AG09319 (cell line): ENCODE measurements at places on chromosomes 16 and 17.

- peak; percentile 31 for DNase-seq
These were observed at the start of gene RAB11FIP3 for GRCh38 chr16:425082-425718. Gene RAB11FIP3, plus strand, starts transcription at chr16:425649. Its CDS starts 358 bp downstream, at chr16:426007.

GRCh38 chr16:49836668-49837067 is 19.2 kb downstream of the ZNF423 start:
- no peak for DNase-seq

GRCh38 chr16:24075931-24076716 is 180.0 kb upstream of the CACNG3 start:
- DNase-seq: no peak

DNA sequence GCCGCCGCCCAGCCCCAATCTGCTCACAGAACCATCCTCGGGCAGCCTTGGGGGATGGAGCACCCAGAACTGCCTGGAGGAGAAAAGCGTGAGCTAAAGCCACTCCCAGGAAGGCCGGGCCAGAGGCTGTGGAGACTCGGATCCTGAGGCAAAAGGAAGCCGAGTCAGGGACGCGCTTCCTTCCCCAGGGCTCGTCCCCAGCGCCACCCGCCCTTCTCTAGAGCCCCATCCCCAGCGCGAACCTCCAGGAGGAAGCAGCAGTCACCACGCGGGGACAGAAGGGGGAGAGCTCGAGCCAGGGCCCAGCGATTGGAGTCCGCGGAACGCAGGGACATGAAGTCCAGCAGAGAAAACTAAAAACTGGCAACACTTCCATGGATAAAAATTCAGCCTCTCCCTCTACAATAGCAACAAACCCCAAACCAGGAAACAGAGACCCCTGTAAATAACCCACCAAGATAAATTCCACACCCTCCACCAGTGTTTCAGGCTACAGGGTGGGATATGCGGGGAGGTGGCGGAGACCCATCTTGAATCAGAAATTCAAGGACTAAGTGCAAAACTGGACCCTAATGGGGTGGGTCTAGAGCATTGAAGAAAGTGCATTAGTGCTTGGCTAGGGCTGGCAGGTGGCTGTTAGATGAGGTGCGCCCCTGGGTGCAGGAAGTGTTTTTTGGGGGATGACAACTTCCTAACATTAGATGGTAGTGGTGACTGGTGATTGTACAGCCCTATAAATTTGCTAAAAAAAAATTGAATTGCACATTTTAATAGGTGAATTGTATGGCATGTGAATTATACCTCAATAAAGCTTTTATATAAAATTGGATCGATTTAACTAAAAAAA is 116.1 kb upstream of the METRNL start:
- DNase-seq: peak; percentile 62

DNA sequence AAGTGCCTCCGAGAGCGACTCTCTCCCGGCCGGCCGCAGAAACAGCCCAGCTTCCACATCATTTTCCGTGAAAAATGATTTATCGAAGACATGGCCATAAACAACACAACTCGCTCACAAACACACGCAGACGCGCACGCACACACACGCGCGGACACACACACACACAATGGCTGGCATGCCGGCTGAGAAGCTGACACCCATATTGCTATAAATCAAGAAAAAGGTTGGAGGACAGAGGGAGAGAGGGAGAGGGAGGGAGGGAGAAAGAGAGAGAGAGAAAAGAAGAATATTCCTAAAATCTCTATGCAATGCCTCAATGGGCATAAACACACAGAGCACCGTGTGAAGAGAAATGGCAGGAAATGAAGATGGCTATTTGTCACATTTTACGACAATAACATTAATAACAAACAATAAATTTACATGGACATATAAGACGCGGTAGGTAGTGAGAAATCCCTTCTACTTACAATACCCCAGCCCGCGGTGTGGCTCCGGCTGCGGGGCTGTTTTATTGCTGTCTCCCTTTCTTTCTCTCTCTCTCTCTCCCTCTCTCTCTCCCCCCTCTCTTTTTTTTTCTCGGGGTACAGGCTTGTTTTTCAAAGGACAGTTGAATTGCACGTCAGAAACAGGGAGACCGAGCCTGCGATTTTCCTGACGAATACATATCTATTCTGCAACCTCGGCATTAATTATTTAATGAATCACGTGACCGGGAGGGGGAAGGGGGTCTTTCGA is 9.5 kb downstream of the HOXB4 start:
- DNase-seq: no peak

GRCh38 chr16:30474074-30474452 is 1.5 kb downstream of the ITGAL start:
- no peak for DNase-seq

DNA sequence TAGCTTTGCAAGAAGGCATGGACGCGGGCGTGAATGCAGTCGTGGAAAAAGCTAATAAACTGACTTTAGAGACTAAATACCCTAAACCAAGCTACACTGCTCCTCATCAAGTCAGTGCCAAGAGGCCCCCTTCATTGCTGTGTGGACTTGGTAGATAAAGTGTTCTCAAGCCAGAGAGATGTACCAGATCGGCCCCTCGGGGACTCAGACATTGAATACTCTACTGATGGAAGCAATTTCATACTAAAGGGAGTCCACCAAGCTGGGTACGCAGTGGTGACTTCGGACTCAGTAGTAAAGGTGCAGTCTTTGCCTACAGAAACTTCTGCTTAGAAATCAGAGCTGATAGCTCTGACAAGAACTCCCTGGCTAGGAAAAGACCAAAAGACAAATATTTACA is 8.8 kb downstream of the POLR3K start:
- no peak for DNase-seq

GRCh38 chr16:67805718-67806427 is 487 bp downstream of the RANBP10 start:
- DNase-seq: no peak

GRCh38 chr17:68600067-68600930 is 868 bp downstream of the FAM20A start:
- no peak for DNase-seq

- DNase-seq: no peak
These were observed 1.6 kb upstream of the HOXB7 start for GRCh38 chr17:48612456-48612853.

DNA sequence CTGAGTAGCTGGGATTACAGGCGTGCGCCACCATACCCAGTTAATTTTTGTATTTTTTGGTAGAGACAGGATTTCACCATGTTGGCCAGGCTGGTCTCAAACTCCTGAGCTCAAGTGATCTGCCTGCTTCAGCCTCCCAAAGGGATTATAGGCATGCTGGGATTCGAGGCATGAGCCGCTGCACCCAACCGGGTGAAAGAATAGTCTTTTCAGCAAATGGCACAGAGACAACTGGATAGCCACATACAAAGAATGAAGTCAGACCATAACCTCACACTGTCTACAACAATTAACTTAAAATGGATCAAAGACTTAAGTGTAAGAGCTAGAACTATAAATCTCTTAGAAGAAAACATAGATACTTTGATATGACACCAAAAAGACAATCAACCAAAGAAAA is 67.6 kb downstream of the TBC1D16 start:
- no peak for DNase-seq

DNA sequence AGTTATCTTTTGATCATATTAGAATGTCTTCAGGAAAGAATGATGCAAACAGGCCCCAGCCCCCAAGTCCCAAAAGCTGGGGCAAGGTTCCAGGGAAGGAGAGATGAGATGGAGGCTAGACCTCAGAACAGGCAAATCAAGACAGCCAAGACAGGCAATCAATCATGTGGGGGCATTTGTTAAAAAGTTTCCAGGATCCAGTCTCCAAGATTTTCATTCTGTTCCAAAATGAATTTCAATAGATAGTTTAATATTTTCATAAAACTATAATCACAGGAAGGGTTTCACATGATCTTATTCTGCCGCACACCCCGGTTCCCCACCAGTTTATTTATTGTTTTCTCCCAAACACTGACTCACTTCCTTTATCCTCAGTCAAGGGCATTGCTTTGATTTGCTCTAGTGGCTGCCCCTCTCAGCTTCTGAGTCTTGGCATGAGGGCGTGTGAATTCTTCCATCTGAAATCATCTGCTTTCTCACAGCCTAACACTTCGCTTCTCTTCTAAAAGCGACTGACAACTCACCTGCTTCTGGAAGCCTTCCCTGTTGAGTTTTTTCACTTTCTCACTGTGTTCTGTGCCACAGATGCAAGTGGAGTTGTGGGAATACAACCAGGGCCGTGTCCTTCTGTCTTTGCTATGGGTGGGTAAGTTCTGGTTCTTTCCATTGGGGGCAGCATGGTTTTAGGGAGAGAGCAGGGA is 12.2 kb upstream of the TERF2 start:
- no peak for DNase-seq

DNA sequence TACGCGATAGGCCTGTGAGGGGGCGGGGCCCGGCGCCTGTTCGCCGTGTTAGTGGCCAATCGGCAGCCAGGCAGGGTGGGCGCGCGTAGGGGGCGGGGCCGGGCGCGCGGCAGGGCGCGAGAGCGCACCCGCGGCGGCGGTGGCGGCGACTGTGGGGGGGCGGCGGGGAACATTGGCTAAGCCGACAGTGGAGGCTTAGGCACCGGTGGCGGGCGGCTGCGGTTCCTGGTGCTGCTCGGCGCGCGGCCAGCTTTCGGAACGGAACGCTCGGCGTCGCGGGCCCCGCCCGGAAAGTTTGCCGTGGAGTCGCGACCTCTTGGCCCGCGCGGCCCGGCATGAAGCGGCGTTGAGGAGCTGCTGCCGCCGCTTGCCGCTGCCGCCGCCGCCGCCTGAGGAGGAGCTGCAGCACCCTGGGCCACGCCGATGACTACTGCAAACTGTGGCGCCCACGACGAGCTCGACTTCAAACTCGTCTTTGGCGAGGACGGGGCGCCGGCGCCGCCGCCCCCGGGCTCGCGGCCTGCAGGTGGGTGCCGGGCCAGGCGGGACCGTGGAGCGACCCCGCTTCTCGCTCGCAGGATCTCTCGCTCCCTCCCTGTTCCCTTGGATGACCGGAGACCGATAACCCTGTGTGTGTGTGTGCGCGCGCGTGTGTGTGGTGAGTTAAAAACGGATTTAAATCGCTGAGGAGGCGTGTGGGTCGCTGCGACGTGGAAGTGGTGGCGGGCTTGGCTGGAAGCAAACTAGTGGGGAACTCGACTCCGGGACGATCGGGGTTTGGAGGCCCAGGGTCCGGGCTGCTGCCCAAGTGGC is at the start of gene NFATC3:
Gene NFATC3 (plus strand): TSS at position 112 of the 813 bp plus-strand sequence. CDS start 312 bp downstream, at position 424.
- peak; percentile 92 for DNase-seq

DNA sequence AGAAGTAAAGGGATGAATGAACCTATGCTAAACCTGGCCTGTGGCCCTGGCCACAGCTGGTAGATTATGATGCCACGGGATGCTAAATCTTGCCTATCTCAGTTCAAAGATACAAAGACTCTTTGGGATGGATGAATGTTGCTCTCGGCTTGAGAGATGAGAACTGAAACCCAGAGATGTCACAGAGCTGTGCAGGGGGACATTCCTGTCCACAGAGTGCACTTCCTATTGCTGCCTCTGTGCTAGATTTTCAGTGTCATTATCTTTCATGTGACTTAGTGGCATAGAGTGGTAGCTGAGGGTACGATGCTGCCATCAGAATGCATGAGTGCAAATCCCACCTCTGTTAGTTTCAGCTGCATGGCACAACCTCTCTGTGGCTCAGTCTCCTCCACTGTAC is 2.3 kb upstream of the MT1M start:
- DNase-seq: no peak

DNA sequence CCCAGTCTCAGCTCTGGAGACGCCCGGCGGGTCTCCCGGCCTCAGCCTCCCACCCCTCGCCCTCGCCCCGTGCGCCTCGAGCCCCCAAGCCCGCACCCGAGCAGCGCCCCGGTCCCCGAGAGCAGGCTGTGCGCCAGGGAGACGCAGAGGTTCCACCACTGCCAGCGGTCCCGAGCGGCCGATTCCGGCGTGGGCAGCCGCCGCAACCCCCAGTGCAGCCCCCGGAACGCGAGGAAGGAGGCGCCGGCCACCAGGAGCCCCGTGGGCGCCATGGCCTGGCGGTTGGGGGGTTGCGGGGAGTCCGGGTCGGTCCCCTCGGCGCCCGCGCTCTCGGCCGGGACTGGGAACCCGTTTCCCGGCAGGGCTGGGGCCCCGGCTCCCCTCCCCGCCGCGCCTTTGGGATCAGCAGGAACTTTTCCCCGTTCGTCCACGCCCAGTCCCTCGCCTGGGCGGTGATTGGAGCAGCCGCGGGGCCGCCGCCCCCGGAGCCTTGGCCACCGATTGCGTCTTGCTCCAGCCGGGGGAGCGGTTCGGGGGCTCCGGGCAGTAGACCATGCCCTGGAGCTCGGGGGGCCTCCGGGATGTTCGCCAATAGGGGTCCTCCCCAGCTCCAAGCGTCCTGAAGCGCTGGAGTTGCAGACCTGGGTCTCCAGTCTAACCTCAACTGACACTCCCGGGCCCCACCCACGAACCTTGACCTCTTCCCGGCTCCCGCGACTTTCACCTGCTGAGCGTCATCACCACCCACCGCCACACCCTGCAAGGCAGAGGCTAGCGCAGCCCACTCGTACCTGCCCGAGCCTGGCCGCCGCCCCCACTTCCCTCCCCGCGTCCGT is at the start of gene TLCD2:
Gene TLCD2 (minus strand): TSS at position 407 of the 836 bp plus-strand sequence. CDS start 135 bp downstream, at position 272.
- peak; percentile 49 for DNase-seq

DNA sequence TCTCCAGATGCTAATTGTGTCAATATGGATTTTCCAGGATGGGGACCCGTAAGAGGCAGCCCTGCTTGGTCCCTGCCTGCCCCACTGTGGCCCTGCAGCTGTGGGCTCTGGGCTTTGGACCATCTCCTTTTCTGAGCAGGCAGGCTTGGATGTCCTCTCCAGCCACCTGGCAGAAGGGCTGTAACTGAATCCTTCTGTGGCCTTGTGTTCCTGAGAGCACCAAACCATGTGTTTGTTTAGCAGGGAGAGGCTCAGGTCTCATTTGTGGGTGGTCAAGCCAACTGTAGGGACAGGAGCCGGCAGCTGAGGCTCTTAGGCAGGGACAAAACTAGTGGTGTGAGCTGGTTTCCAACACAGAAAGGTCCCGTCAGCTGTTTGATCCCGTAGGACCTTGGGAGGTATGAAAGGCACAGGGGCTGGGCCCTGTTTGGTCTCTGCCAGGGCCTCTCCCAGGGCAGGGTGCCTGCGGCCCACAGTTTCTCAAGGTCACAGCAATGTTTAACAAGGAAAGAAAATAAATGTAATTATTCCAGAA is 18.5 kb downstream of the SEC14L5 start:
- DNase-seq: no peak

DNA sequence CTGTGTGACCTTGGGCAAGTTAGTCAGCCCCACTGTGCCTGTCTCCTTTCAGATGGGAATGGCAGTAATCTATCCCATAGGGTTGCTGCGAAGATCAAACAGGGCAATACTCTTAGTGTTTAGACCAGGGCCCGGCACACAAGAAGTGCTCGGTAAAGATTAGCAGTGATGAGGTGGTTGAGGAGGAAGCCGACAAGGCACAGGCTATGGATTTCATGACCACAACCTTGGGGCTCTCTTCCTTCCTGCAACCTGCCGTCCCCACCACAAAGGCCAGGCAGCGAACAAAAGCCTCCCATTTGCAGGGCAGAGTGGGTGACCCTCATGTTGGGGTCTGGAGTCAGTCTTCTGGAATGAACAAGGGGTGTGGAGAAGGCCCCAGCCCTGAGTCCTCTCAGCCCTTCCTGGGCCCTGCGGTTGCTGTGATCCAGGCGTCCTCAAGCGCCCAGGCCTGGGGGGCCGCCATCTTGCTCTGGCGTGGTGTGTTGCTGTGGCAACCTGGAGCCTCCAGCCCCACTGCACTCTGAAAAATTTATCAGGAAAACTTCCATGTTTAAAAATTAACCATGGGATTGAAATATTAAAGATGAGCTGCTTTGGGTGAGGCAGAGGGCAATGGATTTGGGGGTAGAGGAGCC is 9.8 kb downstream of the ADAM11 start:
- no peak for DNase-seq
